ENCODE measurements at places on chromosomes 7 and 10.

GRCh38 chr7:28091190-28091589 is 89.4 kb downstream of the JAZF1 start:
- no peak for DNase-seq

DNA sequence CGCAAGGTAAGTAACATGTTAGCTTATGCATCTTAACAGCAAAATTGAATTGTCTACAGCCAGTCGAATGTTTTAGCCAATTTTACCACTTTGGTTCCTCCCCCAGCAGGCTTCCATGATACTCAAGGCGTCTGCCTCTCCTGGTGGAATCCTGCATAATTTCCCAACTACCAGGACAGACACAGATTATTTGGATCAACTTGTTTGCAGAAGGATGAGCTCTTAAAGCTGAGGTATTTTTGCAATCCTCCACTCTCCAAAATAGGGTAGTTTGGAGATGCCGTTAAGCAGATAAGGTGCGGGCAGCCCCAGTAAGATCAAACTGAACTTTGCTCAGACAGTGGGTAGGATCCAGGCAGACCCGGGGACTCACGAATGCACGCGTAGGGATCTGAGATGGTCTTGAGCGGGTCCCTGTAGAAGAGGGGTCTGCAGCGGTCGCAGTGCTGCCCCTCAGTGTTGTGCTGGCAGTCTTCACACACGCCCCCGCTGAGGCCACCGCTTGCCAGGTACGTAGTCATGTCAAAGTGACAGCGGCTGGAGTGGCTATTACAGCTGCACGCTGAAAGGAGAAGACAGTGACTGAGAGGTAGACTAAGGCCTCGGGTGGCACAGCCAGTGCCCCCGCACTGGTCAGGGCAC is 27.4 kb downstream of the LAMB4 start:
- no peak for DNase-seq

- no peak for DNase-seq
These were observed 50.4 kb downstream of the TCF7L2 start for GRCh38 chr10:113000442-113000841.

GRCh38 chr10:74748468-74749031 is 77.8 kb upstream of the KAT6B start:
- DNase-seq: no peak

DNA sequence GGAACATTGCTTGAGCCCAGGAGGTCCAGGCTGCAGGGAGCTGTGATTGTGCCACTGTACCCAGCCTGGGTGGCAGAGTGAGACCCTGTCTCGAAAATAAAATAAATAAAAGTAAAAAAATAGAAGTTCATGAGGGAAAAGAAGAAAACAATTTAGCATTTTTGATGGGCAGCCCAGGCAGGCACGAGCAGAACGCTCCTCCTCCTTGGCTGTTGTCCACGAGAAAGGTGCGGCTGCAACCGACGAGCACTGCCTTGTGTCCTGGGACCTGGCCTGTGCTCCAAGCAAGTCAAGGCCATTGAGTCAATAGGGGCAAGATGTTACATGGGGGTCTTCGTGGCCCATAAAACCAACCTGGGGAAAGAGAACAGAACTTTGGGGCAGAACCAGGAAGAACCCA is 25.6 kb downstream of the EBF3 start:
- no peak for DNase-seq

- no peak for DNase-seq
These were observed 13.4 kb downstream of the BUD31 start for GRCh38 chr7:99422186-99422585.

- DNase-seq: no peak
These were observed 82.2 kb downstream of the SORBS1 start for GRCh38 chr10:95478935-95479334.
